ENCODE measurements at places on chromosomes 4 and X.

- DNase-seq = peak; percentile 29
Observed at GRCh38 chr4:155371432-155372043, 5.2 kb downstream of the MAP9 start.

DNA sequence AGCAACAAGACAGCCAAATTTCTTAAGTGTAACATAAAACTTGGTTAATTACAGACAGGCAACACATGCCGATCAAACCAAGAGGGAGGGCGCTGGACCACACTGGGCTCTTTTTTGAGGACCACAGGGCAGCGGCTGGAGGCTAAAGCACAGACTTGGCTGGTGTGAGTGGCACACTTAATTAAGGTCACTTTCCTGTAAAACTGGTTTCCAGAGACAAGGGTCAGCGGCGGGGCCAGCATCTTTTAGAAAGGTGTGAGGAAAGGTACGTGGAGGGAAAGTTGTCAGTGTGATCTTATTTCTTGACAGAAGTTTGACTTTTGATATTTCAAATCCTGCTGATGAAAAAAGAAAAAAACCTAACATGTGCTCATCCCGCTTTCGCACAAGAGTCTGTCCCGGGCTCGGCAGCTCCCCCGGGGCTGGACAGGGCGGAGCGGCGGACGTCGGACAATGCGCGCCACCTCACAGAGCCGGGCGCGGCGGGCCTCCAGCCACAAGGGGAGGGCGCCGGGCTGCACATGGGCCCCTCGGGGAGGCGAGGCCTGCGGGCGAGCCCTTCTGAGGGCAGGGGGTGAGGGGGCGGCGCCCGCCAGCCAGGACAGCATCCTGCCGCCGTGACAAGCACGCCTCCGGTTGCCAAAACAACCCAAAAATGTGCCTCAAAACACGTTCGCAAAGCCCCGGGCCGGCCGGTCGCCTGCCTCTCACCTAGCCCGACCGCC lies 660 bp upstream of the HSPA4L start:
- no peak for DNase-seq

GRCh38 chr4:21655031-21655430 lies 293.5 kb downstream of the KCNIP4 start:
- no peak for DNase-seq

DNA sequence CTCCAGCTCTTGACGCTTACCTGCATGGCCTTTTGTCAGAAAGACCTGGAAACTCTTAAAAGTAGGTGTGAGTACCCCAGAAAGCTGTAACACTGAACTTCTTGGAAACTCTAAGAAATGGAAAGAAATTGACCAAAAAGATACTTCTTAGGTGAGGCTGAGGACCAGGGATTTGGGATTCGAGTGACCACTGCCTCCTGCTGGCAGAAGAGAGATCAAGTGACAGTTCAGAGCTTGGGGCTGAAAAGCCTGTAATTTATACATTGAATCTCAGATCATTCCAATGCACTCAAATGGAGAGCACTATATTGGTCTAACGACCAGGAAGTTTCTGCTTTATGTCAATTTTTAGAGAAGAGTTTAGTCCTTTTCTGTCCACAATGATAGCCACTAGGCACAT lies 204.6 kb downstream of the PDGFRA start:
- DNase-seq = no peak

- DNase-seq = no peak
Observed at GRCh38 chr4:118180776-118181175, 146.5 kb downstream of the NDST3 start.

- no peak for DNase-seq
Observed at GRCh38 chrX:9605484-9605883, 140.6 kb downstream of the TBL1X start.

DNA sequence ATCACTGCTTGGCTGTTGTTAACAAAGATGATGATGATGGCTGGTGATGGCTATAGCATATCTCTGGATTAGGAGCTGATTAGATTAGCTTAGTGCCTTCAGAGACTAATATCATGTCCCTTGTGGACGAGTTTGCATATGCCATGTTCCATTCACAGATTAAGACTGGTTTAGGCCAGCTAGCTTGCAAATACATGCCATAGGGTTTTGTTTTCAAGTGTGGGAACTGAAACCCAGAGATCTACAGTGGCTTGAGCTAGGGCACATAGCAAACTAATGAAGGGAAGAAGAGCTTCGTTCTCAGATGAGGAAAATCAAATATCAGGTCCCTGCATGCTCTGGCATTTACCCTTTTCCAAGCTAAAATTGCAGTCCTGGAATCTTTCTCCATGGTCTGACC lies 492.3 kb downstream of the MAGEE1 start:
- DNase-seq = no peak

DNA sequence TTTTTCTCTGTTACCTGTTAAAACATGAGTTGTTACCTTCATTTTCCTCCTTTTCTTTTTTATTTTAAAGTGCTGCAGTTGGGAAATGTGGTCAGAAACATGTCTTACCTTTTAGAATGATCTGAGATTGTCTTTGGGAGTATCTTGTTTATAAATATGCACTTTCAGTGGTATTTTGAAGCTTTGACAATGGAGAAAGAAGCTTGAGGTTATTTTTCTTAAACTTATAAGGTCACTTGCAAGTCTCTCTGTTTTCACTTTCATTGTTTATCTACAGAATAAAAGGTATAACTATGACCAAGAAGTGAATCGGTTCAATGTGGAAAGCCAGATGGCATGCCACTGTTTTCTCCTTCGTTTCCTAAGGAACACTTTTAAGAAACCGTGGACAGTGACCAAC lies 167.5 kb upstream of the SLC7A11 start:
- no peak for DNase-seq

DNA sequence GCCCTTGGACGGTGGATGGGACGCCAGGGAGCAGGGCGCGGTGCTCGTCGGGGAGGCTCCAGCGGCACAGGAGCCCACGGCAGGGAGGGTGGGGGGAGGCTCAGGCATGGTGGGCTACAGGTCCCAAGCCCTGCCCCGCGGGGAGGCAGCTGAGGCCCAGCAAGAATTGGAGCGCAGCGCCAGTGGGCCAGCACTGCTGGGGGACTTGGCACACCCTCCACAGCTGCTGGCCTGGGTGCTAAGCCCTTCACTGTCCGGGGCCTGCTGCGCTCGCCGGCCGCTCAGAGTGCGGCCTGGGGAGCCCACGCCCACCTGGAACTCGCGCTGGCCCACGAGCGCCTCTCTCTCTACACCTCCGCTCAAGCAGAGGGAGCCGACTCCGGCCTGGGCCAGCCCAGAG lies 8.6 kb downstream of the CD38 start:
- no peak for DNase-seq

DNA sequence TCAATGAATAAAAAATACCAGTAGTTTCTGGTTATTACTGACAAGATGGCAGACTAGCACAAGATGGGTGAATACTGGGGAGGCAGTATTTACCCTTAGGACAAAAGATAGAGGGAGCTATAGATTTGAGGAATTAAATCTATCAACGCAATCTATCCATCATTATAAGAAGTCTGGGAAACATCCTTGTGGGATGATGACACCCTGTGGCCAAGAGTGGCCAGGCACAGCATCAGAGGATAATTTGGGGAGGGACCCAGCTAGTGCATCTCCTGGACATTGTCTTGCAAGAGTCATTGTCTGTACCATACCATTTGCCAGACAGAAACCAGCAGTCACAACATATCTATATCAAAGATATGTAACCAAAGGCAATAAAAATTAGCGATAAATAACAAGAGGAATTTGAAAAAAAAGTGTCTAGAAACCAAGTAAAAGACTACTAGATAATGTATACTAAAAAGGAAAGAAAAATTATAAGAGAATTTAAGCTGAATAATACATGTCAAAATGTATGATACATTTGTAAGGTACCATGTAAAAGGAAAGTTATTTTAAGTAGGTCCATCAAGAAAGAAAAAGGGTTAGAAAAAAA lies 22.9 kb downstream of the KCTD8 start:
- DNase-seq = peak; percentile 18

GRCh38 chr4:155964016-155964891 lies 10.6 kb upstream of the CTSO start:
- no peak for DNase-seq

- DNase-seq = no peak
Observed at GRCh38 chr4:122346036-122346435, 32.8 kb upstream of the ADAD1 start.

DNA sequence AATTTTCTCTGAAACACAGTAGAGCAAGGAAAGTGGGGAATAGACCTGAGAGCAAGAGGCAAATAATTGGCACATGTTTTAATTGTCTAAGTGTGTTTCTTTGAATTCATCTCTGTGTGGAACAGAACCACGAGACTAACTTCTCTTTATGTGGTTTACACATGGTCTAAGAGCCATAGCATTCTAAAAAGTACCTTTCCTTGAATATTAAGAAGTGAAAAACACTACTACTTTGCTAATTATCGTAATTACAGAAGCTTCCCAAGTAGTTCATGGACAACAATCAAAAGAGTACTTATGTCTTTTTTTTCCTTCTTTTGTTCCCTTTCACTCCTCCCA lies 2.9 kb upstream of the CYBB start:
- no peak for DNase-seq

DNA sequence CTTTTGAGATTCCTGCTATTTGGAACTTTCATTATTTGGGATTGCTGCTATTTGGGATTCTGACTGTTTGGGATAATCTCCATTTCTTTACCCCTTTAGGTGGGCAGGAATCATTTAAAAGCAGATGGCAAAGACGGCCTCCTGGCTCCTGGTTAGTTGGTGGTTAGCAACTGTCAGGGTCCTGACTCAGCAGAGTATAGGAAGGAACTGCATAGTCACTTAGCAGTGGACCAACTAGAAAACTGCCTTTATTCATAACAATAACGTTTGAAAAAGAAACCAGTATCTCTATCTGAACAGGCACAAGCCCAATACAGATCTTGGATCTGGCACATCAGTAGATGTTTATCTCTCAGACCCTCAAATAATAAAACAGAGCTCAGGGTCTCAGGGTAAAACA lies 469.7 kb upstream of the FGF16 start:
- no peak for DNase-seq

GRCh38 chr4:133151691-133152329 lies 2.7 kb downstream of the PCDH10 start:
- no peak for DNase-seq

- no peak for DNase-seq
Observed at GRCh38 chr4:141290771-141291170, 70.1 kb downstream of the ZNF330 start.

DNA sequence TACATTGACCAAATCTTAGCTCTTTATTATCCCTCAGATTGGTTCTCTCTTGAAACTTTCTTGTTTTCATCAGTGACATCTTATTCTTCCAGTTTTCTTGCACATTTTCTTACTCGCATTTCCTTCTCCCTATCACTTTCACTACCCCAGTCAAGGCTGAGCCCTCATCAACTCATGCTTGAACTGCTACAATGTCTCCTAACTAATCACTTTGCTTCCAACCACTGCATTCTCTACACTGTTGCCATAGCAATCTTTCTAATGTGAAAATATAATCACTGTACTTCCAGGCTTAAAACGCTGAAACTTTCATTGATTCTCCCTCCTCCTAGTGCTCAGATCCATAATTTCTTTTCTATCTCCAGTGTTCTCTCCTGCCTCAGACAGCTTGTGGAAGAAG lies 22.2 kb upstream of the LPAR4 start:
- no peak for DNase-seq

- DNase-seq = no peak
Observed at GRCh38 chrX:130186651-130187050, 14.9 kb downstream of the RAB33A start.
